ENCODE measurements at places on chromosomes 5 and 9.

GRCh38 chr9:129798973-129799372 lies 4.0 kb upstream of the TOR1B start:
- DNase-seq: no peak

GRCh38 chr9:136824496-136825225 lies 16.9 kb downstream of the RABL6 start:
- DNase-seq: no peak

GRCh38 chr5:84597904-84598303 lies 213.2 kb upstream of the EDIL3 start:
- DNase-seq: no peak

DNA sequence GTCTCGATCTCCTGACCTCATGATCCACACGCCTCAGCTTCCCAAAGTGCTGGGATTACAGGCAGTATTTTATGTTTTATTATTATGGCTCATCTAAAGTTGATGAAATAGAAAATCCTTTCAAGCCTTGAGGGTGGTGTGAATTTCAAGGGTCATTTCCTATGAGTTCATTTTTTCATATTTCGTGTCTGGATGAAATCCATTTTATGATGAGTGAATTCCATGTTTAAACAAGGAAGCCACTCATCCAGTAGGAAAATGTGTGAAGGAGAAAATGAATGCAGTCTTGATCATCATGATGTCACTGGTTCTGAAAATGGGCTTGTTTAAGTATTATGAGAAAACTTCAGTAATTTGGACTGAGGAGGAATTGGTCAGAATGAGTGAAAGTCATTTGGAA lies 74.6 kb upstream of the ZSWIM6 start:
- DNase-seq: no peak

All from endothelial cell (in vitro differentiated cells).